ENCODE measurements at places on chromosomes 12 and 14.

DNA sequence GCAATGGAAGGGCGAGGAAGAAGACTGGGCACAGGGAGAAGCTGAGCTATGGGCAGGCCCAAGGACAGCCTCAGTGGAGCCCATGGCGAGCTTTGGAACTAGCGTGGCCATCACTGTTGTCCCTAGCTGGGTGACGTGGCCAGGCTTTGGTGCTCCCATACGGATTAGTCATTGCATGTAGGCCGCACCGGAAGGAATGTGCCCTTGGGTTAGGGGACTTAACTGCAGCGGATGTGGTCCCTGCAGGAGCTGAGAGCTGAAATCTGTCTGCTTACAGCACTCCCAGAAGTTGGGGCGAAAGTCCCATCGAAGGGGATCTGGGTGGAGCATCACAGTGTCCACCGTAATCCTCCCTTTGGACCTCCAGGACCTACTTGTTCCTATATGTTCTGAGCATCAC, 133.7 kb downstream of the PAPOLA start:
- no peak for DNase-seq

GRCh38 chr12:89016970-89017778, 335.1 kb downstream of the DUSP6 start:
- DNase-seq: peak; percentile 53

DNA sequence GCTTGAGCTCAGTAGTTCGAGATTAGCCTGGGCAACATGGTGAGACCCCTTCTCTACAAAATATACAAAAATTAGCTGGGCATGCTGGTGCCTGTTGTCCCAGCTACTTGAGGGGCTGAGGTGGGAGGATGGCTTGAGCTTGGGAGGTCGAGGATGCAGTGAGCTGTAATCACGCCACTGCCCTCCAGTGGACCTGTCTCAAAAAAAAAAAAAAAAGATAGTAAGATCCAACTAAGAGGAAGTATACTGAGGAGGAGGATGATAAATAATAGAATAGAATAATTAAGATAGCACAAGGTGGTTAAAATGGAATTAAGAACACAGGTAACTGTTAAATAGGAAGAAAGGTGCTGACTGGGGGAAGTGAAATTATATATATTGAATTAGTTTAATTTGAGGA, 37.0 kb upstream of the BAZ1A start:
- no peak for DNase-seq

DNA sequence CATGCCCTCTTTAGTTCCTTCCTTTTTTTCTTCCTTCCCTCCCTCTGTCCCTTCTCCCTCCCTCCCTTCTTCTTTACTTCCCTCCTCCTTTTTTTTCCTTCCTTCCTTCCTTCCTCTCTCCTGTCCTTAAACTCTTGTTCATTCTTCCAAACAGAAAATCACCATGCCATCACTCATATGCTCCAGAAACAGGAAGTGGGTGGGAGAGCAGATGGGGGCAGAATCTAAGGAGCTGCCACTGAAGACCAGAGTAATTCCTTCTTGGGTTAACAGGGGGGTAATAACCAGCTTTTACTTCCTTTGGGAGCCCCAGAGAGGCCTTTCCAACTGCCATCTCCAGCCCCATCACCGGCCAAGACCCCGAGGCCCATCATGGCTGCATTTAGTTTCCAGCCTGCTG, 51.2 kb downstream of the SVOP start:
- DNase-seq: no peak

DNA sequence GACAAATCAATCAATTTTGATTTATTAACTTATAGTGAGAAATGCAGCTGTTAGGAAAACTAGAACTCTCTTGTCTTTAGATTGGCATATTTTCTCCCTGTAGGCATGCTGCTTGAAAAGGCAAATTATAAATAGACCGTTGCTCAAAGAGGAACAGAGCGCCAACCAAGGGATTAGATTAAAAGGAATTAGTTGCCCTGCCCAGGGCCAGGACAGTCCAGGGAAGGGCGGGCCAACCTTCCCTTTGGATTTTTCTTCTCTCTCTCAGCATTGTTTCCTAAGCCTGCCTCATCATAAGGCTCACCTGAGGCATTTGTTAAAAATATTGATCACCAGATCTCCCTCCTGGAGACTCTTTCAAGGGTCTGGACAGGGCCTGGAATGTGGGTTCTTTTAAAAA, 8.6 kb downstream of the CIPC start:
- no peak for DNase-seq

DNA sequence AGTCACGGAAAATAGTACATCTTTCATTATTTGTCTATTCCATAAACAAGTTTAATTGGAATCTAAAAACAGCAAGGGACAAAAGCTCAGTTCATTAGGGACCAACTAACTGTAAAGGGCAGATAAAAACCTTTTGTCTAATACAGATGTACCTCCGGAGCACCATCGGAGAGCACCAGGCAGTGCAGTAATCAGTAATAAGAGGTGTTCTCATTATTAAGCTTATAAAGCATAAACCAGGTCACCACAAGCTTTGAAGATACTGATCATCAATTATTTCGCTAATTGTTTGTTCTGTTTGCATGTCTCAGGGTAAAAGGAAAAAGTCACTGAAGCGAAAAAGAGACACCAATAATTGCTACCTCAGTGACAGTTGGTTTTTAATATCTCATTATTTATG, 207.3 kb upstream of the PRKD1 start:
- no peak for DNase-seq

GRCh38 chr12:116382686-116383530, 105.4 kb upstream of the MED13L start:
- DNase-seq: no peak

DNA sequence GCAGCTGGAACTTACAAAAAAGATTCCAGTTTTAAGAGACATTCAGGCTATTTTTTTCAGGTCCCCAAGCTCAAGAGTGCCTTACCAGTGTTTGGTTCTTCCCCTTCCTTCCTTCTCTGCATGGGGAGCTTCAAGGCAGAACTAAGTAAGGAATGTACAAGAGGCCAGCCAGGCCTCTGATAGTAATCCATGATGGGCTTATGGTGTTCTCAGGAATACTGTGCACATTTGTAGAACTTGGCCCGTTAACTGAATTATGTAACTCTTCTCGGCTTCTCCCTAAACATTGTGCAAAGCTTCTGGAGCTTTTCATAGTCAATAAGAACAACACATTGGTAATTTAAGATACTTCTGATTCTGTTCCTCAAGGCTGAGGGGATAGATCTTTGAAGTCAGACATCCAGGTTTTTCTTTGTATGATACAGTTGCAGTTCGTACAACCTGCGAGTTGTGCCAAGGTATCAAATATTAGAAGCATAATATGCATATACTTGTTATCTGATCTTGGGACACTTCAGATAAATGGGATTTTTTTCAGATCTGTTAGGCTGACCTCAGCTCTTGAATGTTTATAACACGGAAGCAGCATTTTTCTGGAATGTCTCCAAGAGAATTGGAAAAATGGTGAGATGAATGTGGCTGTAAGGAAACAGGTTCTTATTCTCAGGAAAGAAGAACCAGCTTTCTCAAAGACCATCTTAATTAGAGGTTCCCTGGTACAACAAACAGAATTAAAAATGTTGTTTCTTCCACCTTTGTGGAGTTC, 148.6 kb downstream of the ANO4 start:
- no peak for DNase-seq

- no peak for DNase-seq
These were observed 762.9 kb downstream of the C12orf50 start for GRCh38 chr12:87266305-87266704.

DNA sequence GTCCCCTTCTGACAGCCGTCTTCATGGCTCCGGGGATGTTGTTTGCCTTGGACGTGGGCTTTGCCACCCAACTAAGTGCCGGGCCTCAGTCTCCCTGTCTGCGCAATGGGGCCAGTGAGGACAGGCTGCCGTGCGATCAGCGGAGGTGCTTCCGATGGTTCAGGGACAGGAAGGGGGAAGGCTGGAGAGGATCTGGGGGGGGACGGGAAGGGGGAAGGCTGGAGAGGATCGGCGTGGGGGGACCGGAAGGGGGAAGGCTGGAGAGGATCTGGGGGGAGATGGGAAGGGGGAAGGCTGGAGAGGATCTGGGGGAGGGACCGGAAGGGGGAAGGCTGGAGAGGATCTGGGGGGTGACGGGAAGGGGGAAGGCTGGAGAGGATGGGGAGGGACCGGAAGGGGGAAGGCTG, 3.4 kb downstream of the MMP17 start:
- DNase-seq: no peak

DNA sequence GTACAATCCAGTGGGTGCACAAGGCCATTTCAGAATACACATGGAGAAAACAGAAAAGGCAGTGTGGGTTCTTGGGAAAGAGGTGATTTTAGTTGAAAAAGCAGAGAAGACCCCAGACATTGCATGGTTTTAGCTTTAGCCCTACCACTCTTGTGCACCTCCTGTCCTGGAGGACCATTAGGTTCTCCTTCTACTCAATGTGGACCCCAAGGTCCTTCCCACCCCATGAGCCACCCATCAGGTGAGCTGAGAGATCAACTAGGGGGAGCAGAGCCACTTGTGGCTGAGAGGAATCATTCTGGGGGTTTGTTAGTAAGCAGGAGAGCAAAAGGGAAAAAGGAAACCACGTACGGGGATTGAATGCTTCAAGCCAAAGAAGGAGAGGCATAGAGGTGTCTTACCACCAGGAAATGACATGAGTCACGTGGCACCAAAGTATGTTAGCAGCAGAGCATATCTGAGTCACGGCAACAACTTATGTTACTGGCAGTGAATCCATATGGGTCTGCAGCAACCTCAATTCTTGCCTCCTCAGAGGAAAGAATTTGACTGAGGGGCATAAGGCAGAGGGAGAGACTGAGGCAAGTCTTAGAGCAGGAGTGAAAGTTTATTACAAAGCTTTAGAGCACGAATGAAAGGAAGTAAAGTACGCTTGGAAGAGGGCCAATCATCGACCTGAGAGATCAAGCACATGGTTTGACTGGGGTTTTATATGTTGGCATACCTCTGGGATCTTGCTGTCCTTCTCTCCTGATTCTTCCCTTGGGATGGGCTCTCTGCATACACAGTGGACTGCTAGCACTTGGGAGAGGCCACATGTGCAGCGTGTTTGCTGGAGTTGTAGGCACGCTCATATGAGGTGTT, 73.9 kb downstream of the HSD17B6 start:
- DNase-seq: no peak

- no peak for DNase-seq
These were observed 28.2 kb upstream of the MMP17 start for GRCh38 chr12:131799828-131800593.

DNA sequence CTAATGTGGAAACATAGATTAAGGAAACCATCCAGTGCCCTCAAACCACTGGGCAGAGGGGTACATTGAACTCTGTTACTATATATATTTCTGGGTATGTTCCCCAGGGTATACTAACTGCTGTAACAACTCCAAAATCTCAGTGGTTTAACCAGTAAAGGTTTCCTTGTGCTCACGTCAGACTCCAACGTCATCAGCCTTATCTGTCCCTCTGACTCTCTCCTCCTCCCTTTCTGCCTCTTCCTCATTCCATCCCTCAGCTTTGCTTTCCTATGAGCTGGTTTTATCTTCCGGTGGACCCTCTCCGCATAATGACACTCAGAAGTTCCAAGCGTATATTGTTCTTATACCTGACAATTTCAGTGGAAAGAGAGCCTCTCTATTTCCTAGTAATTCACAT, 21.2 kb upstream of the SMCO2 start:
- DNase-seq: no peak

DNA sequence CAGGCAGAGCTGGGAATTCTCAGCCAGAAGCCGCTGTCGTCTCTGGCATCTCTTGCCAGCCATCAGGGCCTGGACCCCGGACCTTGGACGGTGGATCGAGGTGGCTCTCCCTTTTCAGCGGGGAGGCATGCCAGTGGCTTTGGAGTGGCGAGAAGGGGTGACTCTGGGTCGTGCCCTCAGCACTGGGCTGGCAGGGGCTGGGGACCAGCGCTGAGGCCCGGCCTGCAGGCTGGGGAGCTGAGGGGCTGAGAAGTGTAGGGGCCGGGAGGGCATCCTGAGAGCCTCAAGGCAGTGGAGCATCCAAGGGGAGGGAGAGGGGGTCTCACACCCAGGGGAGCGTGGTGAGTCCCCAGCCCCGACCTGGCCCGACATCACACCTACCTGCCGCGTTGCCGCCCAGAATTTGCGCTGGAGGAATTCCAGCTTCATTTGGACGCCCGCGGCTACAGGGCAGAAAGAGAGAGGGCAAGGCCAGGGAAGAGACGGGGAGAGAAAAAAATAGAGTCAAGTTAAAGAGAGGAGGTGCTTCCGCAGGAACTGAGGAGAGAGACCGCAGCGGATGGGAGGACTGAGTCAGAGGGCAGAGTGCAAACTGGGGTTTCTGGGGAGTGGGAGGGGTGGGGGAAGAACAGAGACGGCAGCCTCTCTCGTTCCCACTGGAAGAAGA, 9.0 kb upstream of the LRTM2 start:
- no peak for DNase-seq

DNA sequence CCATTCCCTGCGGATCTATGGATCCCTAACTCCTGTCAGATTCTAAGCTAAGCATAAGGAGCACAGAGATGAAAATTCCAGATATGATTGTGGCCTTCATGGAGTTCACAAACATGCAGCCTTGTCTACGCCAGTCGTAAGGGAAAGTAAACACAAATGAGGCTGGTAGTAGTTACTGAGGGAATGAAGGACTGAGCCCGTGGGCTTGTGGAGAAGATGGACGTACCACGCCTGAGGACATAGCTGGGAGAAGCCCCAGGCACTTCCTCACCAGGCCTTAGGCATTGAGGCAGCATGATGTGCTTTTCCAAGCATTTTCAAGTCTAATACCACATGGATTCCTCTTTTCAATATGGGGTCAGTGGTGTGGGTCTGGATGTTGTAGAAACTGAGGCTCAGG, 515.2 kb downstream of the BCL11B start:
- DNase-seq: no peak

Measured in NCI-H526 treated with DMSO at 0.1 percent for 48 hours (cell line).